Activated CD8-positive, alpha-beta T cell treated with anti-CD3 and anti-CD28 coated beads, Interleukin-2, amount 10 ng/mL, durations not matched to agents 7 days and 5 days (primary cell): ENCODE measurements at places on chromosomes 3 and 15.

DNA sequence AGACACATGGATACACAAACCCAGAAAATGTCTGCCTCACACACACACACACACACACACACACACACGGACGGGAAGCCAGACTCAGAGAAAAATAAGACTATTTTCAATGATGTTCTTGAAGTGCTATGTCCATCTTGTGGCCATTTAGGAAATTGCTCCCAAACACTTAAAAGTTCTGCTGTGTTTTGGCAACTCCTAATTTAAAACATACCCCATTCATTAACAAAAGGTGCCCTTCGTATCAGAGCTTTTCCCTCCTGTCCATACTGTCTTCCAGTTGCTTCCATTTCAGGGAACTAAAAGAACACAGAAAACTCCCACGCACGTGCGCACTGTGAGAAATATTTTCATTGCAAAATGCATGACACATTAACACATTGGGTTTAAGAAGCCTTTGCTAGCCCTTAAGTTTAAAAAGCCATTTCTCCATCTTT, 44.6 kb downstream of the SLC12A1 start:
- no peak overlapping the region for H3K4me3 ChIP-seq
- no peaks in the 10 kb centered on the region for H3K36me3 ChIP-seq
- H3K27ac ChIP-seq: no peak overlapping the region
- no peaks in the 10 kb centered on the region for H3K4me1 ChIP-seq
- peaks cover 7% of the 10 kb centered on the region for H3K27me3 ChIP-seq
- peak; percentile 38 for DNase-seq

- peaks cover 2% of the 10 kb centered on the region for H3K27me3 ChIP-seq
- no peaks in the 10 kb centered on the region for H3K36me3 ChIP-seq
- no peak for DNase-seq
- no peak overlapping the region for H3K4me3 ChIP-seq
- no peak overlapping the region for H3K27ac ChIP-seq
Measured at GRCh38 chr3:66144568-66145407, 76.0 kb upstream of the SLC25A26 start.

- H3K27me3 ChIP-seq: no peaks in the 10 kb centered on the region
- H3K4me3 ChIP-seq: peak overlapping the region; percentile 45
- H3K36me3 ChIP-seq: peaks cover 22% of the 10 kb centered on the region
- peaks cover 78% of the 10 kb centered on the region for H3K4me1 ChIP-seq
- H3K27ac ChIP-seq: peak overlapping the region; percentile 89
Measured at GRCh38 chr3:71421820-71422566, 161.5 kb downstream of the FOXP1 start.

DNA sequence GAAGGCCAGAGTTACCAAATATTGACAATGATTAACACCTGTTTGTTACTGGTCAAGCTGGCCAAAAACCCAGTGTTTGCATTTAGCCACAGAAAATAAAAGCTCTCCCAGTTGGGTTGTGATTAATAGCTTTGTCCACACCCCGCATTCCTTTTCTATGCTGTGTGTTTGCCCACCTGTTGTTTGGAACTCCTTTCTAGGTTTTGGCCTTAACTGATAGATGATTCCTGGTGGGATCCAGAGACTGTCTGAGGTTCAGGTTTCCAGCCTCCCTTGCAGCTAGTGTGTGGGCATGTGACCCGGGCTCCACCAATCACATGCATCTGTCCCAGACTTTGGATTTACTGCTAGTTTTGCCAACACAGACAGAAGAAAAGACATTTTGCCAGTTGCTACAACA, 83.8 kb downstream of the PTPRG start:
- H3K27ac ChIP-seq: no peak overlapping the region
- no peaks in the 10 kb centered on the region for H3K36me3 ChIP-seq
- DNase-seq: no peak
- no peaks in the 10 kb centered on the region for H3K4me1 ChIP-seq

DNA sequence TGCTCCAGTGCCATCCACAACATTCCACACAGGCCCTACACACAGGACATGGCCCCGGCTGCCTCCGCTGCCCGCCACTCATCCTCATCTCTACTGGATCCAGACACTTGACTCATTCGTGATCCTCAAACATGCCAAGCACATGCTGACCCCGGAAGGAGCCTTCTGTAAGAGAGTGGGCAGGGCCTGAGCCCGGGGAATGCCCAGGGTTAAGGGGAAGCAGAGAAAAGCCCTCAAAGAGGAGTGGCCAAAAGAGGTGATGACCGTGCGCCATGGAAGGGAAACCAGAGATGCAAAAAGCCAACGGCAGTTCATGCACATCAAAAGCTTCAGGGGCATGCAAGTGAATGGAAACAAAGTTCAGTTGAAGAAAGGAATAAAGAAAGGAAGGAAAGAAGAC, 46.1 kb downstream of the RFTN1 start:
- peak; percentile 54 for DNase-seq
- H3K4me1 ChIP-seq: peaks cover 73% of the 10 kb centered on the region
- H3K27ac ChIP-seq: peak overlapping the region; percentile 87
- H3K27me3 ChIP-seq: no peaks in the 10 kb centered on the region
- peaks cover 76% of the 10 kb centered on the region for H3K36me3 ChIP-seq

- no peak for DNase-seq
- H3K27me3 ChIP-seq: no peaks in the 10 kb centered on the region
- peaks cover 28% of the 10 kb centered on the region for H3K4me1 ChIP-seq
- peak overlapping the region; percentile 94 for H3K4me3 ChIP-seq
- peak overlapping the region; percentile 98 for H3K27ac ChIP-seq
Measured at GRCh38 chr15:72472992-72473610, 1.0 kb upstream of the ARIH1 start.

DNA sequence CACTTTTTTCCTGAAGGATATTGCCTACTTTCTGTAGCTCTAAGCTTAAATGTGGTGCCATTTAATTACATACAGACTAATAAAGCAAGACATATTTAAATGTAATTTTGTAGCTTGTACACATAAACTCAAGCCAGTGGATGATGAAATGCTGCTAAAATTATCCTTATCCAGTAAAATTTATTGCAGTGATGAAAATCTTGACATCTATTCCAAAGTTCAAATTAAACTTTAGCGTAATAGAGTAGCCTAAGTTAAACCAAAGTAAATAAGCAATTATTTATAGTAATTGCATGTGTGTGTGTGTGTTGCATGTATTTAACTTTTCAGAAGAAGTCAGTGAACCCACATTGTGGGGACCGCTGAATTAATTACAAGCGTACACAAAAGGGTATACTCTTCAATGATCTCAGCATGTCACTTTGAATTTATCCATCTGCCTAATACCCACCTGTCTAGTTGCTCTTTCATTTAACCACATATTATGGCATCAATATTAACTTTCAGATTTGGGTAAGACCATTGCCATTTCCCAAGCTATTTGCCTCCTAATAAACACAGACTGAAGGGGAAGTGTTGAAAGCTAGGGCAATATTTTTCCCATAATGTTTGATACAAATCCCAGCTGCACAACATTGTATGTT, 85.0 kb downstream of the MECOM start:
- H3K27me3 ChIP-seq: peaks cover 2% of the 10 kb centered on the region
- no peaks in the 10 kb centered on the region for H3K4me1 ChIP-seq
- H3K36me3 ChIP-seq: no peaks in the 10 kb centered on the region
- no peak overlapping the region for H3K27ac ChIP-seq
- H3K4me3 ChIP-seq: no peak overlapping the region

GRCh38 chr3:58924578-58924977, 125.2 kb downstream of the CFAP20DC start:
- H3K27me3 ChIP-seq: peaks cover 3% of the 10 kb centered on the region
- no peaks in the 10 kb centered on the region for H3K4me1 ChIP-seq
- no peaks in the 10 kb centered on the region for H3K36me3 ChIP-seq
- no peak overlapping the region for H3K4me3 ChIP-seq
- H3K27ac ChIP-seq: no peak overlapping the region

DNA sequence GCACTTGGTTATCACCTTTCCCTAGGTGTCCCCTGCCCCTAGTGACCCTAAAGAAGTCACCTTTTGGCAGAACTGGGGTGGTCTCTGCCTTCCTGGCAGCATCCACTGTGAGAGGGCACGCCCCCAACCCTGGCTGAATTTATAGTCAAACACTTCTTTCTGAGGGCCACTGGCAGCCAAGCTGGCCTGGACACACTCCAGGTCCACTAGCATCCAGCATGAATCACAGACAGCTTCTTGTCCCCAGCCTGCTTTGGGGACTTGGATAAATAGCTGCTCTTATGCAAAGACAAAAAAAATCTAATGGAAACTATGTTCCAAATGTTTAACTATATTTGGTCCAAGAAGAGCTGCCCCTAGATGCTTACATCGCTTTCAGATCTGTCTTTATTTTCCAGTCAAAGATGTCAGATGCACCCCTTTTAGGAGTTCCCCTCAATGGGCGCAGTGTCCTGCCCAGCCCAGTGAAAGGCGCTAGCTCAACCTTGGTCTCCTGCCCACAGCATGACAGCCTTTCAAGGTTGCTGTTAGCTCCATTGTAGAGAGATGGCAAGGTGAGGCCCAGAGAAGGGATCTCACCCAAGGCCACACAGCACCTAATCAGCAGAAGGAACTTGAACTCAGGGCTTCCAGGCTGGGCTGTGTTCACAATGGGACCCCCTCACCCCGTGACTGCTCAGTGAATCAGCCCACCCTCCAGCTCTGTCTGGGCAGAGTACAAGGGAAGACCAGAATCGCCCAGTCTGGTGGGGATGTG, 7.0 kb downstream of the RASL12 start:
- H3K27ac ChIP-seq: no peak overlapping the region
- no peak for DNase-seq
- H3K36me3 ChIP-seq: no peaks in the 10 kb centered on the region
- H3K4me1 ChIP-seq: peaks cover 4% of the 10 kb centered on the region
- peaks cover 10% of the 10 kb centered on the region for H3K27me3 ChIP-seq

- H3K4me3 ChIP-seq: no peak overlapping the region
- no peak for DNase-seq
- peaks cover 39% of the 10 kb centered on the region for H3K36me3 ChIP-seq
- H3K27me3 ChIP-seq: no peaks in the 10 kb centered on the region
Measured at GRCh38 chr3:108605028-108605427, 15.5 kb downstream of the DZIP3 start.

- no peaks in the 10 kb centered on the region for H3K4me1 ChIP-seq
- no peak overlapping the region for H3K4me3 ChIP-seq
- no peaks in the 10 kb centered on the region for H3K27me3 ChIP-seq
- H3K36me3 ChIP-seq: no peaks in the 10 kb centered on the region
- no peak overlapping the region for H3K27ac ChIP-seq
Measured at GRCh38 chr3:118527514-118528044, 507.1 kb downstream of the IGSF11 start.

GRCh38 chr15:78054966-78055365, 22.5 kb downstream of the TBC1D2B start:
- H3K4me3 ChIP-seq: no peak overlapping the region
- H3K4me1 ChIP-seq: peaks cover 95% of the 10 kb centered on the region
- no peak overlapping the region for H3K27ac ChIP-seq
- H3K27me3 ChIP-seq: no peaks in the 10 kb centered on the region
- DNase-seq: no peak
- H3K36me3 ChIP-seq: peaks cover 58% of the 10 kb centered on the region

DNA sequence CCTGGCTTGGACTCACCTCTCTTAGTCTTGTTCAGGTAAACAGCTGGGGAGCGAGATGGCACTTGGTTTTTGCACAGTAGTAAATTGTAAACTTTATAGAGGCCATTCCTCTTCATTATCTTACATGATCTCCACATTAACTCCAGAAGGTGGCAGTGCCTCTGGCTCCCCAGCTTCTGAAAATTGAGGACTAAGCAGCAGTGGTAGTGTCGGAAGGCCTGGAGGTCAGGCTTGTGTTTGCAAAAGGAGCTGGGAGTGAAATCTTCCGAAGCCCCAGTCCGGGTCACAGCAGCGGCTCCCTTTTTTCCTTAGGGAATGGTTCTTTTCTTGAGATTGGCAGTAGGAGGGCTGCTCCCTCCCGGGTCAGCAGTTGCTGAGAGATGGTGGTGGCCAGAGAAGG, 85.7 kb downstream of the FNDC3B start:
- no peak overlapping the region for H3K27ac ChIP-seq
- peaks cover 13% of the 10 kb centered on the region for H3K4me1 ChIP-seq
- no peak for DNase-seq

GRCh38 chr3:13884851-13885703, 5.2 kb upstream of the WNT7A start:
- H3K4me1 ChIP-seq: peaks cover 6% of the 10 kb centered on the region
- peaks cover 44% of the 10 kb centered on the region for H3K27me3 ChIP-seq
- DNase-seq: peak; percentile 81
- no peak overlapping the region for H3K27ac ChIP-seq
- H3K36me3 ChIP-seq: no peaks in the 10 kb centered on the region

DNA sequence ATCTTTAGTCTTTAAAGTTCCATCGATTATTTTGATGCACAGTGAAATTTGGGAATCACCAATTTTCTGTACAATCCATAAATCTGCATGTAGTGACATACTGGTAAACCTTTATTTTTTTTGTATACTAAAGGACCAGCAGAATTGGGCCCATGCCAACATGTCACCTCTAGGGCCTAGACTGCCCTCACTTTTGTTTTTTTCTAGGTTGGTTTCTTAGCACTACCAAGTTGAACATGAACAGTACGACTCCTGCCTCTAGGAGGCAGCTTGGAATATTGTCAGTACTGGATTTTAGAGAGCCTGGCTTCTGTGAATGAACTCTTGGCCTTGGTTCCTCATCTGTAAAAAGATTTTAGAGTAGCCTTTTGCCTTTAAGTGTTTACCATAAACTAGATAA, 32.3 kb downstream of the NKIRAS1 start:
- H3K4me1 ChIP-seq: peaks cover 14% of the 10 kb centered on the region
- H3K27me3 ChIP-seq: no peaks in the 10 kb centered on the region
- H3K27ac ChIP-seq: no peak overlapping the region
- H3K4me3 ChIP-seq: no peak overlapping the region

- DNase-seq: no peak
- H3K4me3 ChIP-seq: no peak overlapping the region
- H3K27me3 ChIP-seq: no peaks in the 10 kb centered on the region
- H3K36me3 ChIP-seq: no peaks in the 10 kb centered on the region
- no peak overlapping the region for H3K27ac ChIP-seq
Measured at GRCh38 chr15:91954292-91954691, 100.8 kb downstream of the SLCO3A1 start.

- H3K4me3 ChIP-seq: no peak overlapping the region
- DNase-seq: peak; percentile 1
- H3K36me3 ChIP-seq: no peaks in the 10 kb centered on the region
- peaks cover 8% of the 10 kb centered on the region for H3K4me1 ChIP-seq
- peaks cover 14% of the 10 kb centered on the region for H3K27me3 ChIP-seq
- no peak overlapping the region for H3K27ac ChIP-seq
Measured at GRCh38 chr3:10558736-10559135, 53.4 kb upstream of the ATP2B2 start.

DNA sequence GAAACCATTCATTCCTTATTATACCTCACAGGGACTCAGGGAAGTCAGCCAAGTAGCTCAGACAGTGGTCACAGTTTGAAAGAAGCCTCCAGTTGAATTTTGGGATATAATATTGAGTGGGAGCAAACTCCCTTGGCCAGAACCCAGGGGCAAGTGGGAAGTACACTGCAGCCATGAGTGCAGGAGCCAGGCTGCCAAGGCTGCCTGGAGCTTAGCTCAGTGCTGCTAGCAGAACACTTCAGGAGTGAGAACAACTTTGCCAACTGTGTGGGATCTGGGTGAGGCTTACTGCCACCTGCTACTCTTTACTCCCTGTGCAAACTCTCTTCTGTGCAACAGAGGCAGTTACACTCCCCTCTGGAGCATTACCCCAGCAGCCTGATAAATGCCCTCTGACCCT, 4.6 kb downstream of the OR5K3 start:
- H3K4me3 ChIP-seq: no peak overlapping the region
- H3K27ac ChIP-seq: no peak overlapping the region
- H3K27me3 ChIP-seq: peaks cover 31% of the 10 kb centered on the region
- no peak for DNase-seq
- peaks cover 17% of the 10 kb centered on the region for H3K36me3 ChIP-seq

GRCh38 chr15:98417346-98417745, 231.0 kb upstream of the IGF1R start:
- peaks cover 12% of the 10 kb centered on the region for H3K27me3 ChIP-seq
- no peaks in the 10 kb centered on the region for H3K36me3 ChIP-seq
- H3K4me3 ChIP-seq: no peak overlapping the region
- no peak overlapping the region for H3K27ac ChIP-seq
